ENCODE measurements at places on chromosomes 1 and 21. TPM values are rescaled to one million over a fixed set of nuclear protein-coding genes. Genes with fewer than 3 reads are reported as not detected.

DNA sequence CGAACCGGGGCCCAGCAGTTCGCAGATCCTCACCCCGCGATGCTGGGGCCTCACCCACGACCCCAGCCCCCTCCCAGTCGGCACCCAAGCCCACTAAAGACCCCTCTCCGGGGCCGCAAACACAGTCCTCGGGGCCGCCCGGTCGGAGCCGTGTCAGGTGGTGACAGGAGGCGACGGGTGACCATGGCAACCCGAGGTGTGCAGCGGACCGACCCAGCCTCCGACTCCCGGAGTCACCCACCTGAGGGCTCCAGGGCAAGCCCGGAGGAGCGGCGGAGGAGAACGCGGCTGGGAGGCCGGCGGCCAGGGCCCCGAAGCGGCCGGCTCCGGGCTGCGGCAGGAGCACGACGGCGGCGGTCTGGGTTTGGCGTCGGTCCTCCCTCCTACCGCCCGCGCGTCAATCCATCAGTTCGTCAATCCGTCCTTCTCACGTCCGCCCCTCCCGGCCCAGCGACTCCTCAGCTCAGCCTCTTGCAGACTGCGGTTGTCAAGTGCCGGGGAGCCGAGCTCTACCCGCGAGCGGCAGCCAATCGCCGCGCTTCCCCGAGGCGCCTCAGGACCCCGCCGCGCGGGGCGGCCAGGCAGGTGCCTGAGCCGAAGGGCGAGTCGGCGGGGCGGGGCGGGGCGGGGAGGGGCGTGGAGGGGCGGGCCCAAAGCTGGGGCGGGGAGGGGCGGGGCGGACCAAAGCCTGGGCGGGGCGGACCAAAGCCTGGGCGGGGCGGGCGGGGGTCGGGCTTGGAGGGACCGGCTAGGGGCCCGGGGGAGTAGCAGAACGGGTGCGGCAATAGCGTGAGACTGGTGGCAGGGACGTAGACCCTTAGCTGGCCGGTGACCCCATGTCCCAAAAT, at the start of gene WDR47:
WDR47 (minus strand) TSS at position 482 of the 848 bp plus-strand sequence. CDS start 18,590 bp downstream, outside the sequence.
- DNase-seq, result peak; percentile 89

- DNase-seq, result no peak
Measured at GRCh38 chr1:203625628-203626019, 1.0 kb upstream of the ATP2B4 start.

DNA sequence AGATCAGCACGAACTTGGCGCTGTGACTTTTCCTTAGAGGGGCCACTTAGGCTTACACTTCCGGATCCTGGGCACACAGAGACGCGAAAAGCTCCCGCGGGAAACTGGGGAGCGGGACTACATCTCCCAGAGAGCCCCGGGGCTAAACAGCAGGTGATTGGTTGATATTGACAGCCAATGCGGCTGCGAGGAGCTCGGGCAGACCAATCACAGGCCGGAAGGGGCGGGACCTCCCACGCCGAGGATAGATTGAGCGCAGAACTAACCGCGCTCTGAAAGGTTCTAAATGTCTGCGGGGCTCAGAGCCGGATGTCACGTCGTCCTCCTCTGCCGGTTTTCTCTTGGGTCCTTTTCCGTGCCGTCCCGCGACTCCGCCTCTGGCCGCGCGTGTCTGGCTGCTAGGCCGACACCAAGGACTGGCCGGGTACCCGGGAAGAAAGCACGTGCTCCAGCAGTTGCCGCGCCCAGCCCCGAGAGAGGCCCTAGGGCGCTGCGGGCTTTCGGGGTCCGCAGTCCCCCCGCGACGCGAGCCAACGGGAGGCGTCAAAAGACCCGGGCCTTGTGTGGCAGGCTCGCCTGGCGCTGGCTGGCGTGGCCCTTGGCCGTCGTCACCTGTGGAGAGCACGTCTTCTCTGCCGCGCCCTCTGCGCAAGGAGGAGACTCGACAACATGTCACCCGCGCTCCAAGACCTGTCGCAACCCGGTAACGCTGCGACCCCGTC, at the start of gene MTR:
MTR (plus strand) TSS at position 258 of the 722 bp plus-strand sequence; CDS start at position 670, 412 bp downstream.
- DNase-seq, result peak; percentile 91

The DOP1B gene
- total RNA-seq, result 33.9 TPM

- no peak for DNase-seq
Measured at GRCh38 chr1:66395202-66396061, 138.5 kb upstream of the SGIP1 start.

The LYPLAL1 gene
- 38.0 TPM for total RNA-seq

DNA sequence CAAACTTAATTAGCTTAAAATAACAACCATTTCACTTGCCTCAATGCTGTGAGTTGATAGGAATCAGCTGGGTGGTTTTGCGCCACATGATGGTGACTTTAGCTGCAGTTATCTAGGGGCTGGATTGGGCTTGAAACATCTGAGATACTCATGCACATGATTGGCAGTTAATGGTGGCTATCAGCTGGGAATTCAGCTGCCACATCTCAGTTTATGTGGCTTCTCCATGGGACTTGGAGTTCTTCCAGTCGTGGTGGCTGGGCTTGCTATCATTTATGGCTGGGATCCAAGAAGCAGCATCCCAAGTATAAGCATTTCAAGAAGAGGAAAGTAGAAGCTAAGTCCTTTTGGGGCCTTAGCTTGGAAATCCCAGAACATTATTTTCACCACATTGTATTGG, 36.4 kb downstream of the PDC start:
- no peak for DNase-seq

The ACKR1 gene
- not detected for total RNA-seq

DNA sequence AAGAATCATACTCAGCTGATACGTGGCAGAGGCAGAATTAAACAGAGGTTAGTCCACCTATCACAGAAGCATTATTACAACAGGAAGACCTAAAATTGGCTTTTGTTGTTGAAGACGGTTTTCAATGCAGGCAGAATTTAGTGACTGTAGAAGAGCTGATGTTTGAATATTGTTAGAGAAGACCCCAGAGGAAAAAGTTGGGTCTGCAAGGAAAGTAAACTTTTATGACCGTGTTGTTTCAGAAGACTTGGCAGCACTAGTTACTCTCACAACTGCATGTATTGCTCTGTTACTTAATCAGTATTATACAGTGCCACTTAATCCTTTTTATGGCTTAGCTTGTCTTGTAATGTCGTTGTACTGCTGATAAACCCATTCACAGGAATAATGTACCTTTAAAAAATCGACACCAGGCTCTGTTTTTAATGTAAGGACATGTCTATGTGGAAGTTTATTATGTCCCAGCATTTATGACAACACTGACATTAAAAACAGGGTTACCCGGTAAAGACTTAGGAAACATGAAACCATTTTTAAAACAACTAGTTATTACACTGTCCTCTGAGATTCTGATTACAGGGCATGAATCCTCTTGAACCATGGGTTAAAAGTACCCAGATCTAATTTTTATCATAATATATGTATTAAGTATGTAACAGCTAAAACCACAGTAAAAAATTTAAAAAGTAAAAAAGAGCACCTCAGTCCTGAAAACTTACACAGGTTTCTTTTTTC, 235.4 kb downstream of the TTLL7 start:
- no peak for DNase-seq

All from activated B cell treated with CpG ODN at 0.5 μM for 24 hours (primary cell).